ENCODE measurements at places on chromosomes 7 and 10.

GRCh38 chr7:98826387-98826786 lies 43.4 kb downstream of the TMEM130 start:
- no peak for DNase-seq

GRCh38 chr7:142153400-142153799 lies 41.9 kb downstream of the MGAM2 start:
- DNase-seq, result no peak

- DNase-seq, result no peak
Measured at GRCh38 chr10:22656036-22656435, 58.3 kb downstream of the PIP4K2A start.

GRCh38 chr10:52252307-52252706 lies 61.8 kb upstream of the DKK1 start:
- no peak for DNase-seq

DNA sequence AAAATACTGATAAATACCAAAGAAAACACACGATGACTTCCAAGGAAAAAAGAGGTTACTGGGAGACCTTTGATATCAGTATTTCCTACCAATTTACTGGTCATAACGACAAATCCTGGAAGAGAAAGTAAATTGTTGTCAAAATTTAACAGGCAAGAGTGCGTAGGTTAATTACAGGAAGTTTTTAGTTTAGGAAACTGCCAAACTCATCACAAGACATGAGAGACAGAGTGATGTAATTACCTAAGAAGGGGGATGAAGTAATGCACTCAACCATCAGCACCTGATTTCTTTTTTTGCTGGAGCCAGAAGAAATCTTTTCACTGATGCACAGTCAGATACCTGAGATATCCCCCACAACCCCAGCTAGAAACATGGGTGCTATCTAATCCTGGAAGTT lies 16.8 kb downstream of the MACC1 start:
- DNase-seq, result no peak
